SIG-M5 (cell line): ENCODE measurements at places on chromosomes 2 and 18.

DNA sequence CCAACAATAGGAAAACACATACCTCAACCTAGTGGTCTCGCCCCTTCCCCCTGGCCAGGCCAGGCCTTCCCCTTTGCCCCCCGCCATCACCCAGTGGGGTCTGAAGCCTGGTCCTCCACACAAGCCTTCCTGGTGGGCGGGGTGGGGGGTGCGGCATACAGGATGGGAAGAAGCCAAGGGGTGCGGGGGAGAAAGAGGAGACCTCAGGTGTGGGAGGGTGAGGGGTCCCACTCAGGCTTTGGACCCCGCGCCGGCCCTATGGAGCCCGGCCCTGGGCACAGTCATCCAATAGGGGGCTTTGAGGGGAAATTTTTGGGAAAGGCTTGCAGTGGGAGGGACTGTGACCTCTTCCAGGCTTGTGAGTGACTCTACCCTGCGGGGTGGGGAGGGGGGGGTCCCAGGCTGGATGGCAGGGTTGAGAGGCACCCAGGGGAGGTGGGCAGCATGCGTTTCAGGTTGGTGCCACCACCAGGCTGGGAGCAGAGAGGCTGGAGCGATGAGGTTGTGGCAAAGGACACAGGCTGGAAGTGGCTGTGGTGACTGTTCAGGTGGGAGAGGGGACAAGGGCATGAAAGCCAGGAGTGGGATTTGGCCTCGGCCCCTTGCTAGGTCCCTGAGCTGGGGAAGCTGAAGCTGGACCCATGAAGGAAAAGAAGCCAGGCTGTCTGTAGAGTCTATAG is 1.3 kb downstream of the SLC66A3 start:
- DNase-seq = no peak

- no peak for DNase-seq
These were observed 89.0 kb downstream of the UGGT1 start for GRCh38 chr2:128180031-128180430.

- DNase-seq = no peak
These were observed 8.7 kb upstream of the WIPF1 start for GRCh38 chr2:174606336-174606735.

GRCh38 chr2:147133286-147133908 is 711.4 kb upstream of the ACVR2A start:
- no peak for DNase-seq

GRCh38 chr2:55200416-55200815 is 31.7 kb downstream of the CLHC1 start:
- DNase-seq = no peak

GRCh38 chr2:231395188-231396057 is at the start of gene B3GNT7:
Gene B3GNT7, plus strand, starts transcription at chr2:231395710. Its CDS starts 94 bp downstream, at chr2:231395804.
- no peak for DNase-seq

- no peak for DNase-seq
These were observed 130.7 kb upstream of the FSIP2 start for GRCh38 chr2:185607945-185608344.

DNA sequence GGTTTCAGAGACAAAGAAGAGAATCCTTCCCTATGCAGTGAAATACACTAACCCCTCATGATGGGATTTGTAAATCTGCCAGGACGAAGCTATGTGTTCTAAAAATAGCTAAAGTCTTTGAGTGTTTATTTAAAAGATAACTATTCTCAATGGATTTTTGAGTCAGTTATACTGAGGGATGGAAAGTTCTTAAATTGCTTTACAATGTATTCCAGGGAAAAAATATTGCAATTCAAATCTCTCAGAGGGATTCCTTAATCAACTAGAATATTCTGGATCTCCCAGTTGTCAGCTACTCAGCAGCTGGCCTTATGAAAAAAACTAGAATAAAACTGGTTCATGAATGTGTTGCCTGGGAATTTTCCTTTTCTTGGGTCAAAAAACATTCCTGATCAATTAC is 312.4 kb downstream of the PLCL1 start:
- no peak for DNase-seq
